Neuronal stem cell (in vitro differentiated cells): ENCODE measurements at places on chromosomes 4 and X.

DNA sequence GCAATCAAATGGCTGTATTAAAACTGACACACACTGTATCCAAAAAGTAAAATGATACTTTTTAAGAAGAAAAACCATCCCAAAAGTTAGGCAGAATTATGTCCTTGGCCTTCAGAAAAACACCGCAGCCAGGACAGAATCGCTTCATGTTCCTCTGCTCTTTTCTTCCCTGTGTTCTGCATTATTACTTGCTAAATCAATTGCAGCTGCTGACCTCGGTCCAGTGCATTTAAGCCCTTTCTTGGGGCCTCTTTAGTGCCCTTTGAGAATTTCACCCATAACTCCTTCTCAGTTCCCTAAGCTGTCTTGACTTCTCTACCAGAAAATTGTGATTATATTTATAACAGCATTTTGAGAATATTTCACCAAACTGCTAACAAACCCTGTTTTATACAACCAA is 696.9 kb downstream of the PCDH7 start:
- no peak for DNase-seq

- no peak for DNase-seq
Observed at GRCh38 chrX:153974003-153974725, 1.6 kb downstream of the TMEM187 start.

DNA sequence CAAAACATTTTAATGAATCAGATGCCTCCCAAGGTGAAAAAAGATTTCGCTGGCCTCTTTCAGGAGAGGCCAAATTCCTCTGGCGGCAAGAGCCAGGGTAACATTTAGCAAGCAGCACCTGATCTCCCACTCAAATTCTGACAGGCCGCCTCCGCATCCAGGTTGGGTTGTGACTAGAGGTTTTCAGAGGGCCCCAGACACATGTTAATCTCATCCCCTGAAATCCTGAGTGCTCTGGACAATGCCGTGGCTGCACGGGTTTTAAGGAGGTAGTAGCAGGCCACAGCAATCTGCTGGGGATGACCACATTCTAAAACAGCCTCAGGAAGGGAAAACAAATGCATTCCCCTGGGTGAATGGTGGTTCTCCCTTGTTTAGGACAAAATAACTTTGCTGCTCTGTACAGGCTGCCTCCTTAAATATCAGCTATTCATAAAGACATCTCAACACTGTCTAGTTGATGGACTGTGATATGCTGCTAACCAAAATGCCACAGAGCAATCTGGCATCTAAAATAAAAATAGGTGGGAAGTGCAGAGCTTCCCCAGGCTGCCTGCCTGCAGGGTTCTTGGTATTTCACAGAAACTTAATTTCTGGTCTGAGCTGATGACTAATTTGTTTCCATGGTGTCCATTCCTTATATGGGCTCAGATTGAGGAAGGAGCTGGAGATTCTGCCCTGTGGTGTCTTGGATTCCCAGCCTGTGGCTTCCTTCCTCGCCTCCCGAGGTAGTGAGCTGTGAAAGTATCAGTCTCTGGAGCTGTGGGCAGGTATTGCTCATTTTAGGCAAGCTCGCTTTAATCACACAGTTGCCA is 202.0 kb downstream of the DCLK2 start:
- DNase-seq: peak; percentile 14

DNA sequence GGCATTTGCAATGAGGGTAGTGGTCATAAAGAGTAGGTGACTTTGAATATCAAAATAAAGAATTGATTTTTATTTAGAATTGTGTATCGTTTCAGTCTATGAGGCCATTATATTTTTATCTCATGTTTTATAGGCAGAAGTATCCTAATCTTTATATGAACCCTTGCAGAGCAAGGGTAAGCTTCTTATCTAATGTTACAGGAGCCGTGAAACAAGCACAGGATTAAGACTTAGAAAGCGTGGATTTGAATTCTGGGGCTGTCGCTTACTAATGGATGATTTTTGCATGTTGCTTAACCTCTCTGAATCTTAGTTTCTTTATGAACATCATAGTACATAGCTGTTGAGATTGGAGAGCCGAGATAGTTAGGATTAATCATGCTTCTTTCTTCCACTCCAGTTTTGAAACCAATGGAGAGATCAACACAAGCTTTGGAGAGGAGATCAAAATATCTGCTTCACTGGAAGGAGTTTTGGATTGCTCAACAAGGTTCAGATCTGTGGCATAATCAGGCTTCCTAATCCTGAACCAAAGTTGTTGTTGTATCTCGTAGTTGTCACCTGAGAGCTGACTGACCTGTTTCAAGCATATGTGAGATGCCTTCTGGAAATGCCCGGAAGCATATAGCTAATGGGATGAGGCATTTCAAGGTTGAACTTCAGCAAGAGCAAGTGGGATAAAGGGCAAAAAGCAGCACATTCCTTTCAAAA is 166.9 kb upstream of the GK2 start:
- DNase-seq: no peak

- DNase-seq: peak; percentile 48
Observed at GRCh38 chr4:165873298-165874071, 448 bp downstream of the TLL1 start.

GRCh38 chrX:9899640-9900111 is 67.5 kb upstream of the CLDN34 start:
- DNase-seq: peak; percentile 31

- DNase-seq: no peak
Observed at GRCh38 chrX:54085666-54086065, 41.4 kb upstream of the PHF8 start.

- no peak for DNase-seq
Observed at GRCh38 chr4:174604198-174604597, 81.9 kb upstream of the HPGD start.

DNA sequence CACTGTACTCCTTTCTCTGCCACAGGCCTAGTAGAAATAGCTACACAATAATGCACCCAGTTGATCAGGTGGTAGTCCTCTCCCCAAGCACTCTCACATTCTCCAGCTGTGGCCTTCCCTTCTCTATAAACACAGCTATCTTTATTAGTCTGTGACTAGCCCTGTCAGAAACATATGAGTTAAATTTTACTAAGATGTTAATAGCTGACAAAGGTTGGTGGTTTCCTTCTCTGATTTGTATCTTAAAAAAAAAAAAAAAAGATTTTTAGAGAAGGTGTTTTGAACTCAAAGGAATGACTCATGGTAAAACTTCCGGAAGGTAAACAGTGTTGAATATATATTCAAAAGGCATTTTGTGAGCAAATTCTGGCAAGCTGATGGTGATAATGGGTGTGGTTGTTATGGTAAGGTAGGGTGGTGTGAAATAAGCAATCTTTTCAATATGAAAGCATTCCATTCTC is 327.4 kb downstream of the PPP3CA start:
- no peak for DNase-seq

GRCh38 chr4:129043523-129043922 is 49.8 kb downstream of the SCLT1 start:
- DNase-seq: no peak

- DNase-seq: no peak
Observed at GRCh38 chrX:50622751-50623150, 152.1 kb upstream of the DGKK start.

- no peak for DNase-seq
Observed at GRCh38 chr4:140267576-140267975, 105.9 kb upstream of the SCOC start.

DNA sequence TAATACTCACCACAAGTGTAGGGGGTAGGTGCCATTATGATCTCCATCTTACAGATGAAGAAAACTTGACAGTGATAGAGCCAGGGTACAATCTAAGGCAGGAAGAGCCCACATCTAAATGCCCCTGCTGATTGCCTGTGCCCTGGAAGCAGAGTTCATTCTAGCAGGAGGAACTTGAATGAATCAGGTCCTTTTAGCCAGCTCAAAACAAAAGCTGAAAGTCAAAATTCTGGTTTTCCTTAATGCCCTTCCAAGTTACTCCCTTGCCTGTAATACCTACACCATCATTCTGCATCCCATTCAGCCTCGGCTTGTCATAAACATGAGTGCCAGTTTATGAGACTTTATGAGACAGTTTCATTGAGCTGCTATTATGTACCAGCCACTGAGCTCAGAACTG is 89.6 kb downstream of the SCD5 start:
- DNase-seq: no peak

DNA sequence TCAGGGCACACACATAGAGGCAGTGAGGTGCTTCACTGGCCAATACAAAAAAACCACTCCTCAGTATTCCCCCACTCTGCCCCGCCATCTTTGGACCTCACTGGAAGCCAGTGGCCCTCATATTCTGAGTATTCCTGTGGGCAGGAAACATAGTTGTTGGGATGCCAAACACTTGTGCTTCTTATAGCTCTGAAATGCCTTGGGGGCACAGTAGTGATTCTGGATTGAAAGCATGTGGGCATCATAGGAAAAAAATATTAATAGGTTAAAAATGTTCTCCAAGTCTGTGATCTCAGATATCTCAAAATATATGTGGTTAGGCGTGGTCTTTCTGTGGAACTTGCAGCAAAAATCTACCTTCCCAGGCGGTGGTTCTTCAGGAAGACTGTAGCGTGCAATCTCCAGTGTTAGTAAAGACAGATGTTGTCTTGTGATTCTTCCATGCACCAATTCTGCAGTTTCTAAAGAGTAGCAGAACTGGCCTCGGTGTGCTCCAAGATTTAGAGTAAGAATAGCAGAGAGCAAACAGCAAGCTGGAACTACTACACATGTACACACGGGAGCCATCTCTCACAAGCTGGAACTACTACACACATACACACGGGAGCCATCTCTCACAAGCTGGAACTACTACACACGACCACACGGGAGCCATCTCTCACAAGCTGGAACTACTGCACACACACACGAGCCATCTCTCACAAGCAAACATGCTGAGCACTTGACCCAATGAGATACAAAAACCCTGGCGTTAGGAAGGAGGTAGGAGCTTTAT is 8.0 kb upstream of the TENM3 start:
- no peak for DNase-seq

- peak; percentile 11 for DNase-seq
Observed at GRCh38 chr4:141158219-141158618, 24.9 kb upstream of the RNF150 start.

- DNase-seq: no peak
Observed at GRCh38 chr4:16290681-16291420, 64.6 kb upstream of the TAPT1 start.

DNA sequence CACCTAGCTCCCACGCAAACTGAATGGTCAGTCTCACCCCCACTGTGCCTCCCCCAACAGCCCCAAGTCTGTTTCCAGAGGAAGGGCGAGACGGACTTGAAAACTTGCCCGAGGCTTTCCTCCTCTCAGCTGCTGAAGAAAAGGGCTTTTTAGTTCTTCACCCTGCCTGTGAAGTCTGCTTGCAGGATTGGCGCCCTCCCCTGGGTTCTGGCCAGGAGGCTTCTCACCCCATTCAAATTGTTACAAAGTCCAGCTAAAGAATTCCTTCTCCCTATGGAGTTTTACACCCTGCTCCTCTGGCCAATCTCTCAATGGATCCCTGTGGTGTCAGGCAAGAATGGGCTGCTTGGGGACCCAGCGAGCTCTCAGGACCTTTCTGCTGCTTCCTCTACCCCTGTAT is 241.0 kb downstream of the AFF2 start:
- no peak for DNase-seq

- DNase-seq: no peak
Observed at GRCh38 chrX:30688641-30689040, 35.4 kb downstream of the GK start.

GRCh38 chrX:53255738-53256191 is 25.6 kb downstream of the IQSEC2 start:
- no peak for DNase-seq

GRCh38 chr4:88143504-88143903 is 14.9 kb downstream of the ABCG2 start:
- DNase-seq: no peak

GRCh38 chr4:93303440-93303839 is 525.1 kb upstream of the ATOH1 start:
- no peak for DNase-seq

DNA sequence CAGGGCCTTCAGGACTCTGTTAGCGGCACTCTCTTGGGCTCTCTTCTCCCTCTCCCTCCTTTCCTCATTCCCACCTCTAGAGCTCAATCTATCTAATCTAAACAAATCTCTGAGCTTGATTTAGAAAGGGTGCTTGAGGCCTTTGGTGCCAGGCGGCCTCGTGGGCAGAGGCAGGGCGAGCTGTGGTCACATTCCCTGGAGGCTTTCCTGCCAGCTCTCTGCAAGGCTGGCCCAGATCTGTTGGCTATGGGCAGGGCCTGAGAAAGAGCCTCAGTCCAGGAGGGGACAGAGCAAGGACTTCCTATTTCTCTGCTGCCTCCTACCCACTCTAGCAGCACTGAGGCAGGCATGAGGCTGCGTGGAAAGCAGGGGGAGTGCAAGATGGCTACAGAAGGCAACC is 38.6 kb downstream of the PJA1 start:
- no peak for DNase-seq

DNA sequence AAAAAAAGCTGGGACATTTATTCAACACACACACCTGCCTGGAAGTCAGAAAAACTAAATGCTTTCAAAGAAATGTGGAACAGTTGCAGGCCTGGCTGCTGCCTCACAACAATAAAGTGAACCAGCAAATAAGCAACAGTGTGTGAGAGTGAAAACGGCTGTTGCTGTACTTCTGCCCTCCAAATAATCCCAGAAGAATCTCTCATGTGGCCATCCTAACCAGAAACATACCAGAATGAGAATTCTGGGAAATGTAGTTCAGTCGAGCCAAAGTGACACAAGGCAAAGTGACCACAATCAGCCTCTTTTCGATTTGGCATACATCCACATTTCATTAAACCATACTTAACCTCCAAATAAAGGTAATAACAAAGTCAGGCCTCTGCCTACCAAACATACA is 204.5 kb downstream of the SLC7A11 start:
- no peak for DNase-seq

DNA sequence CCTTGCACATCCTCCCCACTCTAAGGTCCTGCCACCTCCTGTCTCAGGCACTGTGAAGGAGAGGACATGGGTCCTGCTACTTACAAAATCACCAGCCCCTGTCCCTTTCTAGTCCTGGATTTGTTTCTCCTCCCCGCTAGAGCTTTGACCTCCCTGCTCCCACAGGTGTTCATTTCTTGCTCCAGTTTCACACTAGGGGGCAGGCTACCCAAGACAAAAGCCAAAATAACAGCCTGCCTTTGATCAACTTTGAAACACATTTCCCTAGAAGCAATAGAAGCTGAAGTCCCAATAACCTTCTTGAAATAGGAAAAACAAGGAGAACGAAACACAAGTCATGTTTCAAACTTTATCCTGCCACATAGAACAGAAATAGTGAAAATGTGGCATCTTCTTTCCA is 164.4 kb downstream of the QDPR start:
- no peak for DNase-seq

DNA sequence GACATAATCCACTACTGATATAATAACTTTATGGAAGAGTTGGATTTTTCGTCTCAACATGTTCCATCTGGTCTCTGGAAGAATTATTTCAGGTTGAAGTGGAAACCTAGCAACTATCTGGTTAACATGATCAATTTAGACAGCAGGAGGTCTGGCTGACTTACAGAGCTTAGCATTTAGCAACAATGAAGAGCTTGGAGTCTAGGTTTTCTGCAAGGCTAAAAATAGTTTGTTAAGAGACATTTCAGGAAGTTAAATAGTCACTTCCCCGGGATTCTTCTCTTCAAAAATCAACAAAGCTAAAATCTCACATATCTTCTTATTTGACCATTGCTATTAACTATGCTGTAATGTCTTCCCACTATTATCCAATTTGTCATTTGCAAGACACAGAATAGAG is 418.6 kb upstream of the DIPK2B start:
- no peak for DNase-seq
